ENCODE measurements at places on chromosomes 7 and 10. TPM values are rescaled to one million over a fixed set of nuclear protein-coding genes. Genes with fewer than 3 reads are reported as not detected.
A peak's percentile ranks its signal among the peaks of the same experiment; 100 is the strongest.

GRCh38 chr10:14839305-14839695, 1.2 kb downstream of the HSPA14 start:
- peak overlapping the region; percentile 91 for H3K4me3 ChIP-seq
- peaks cover 42% of the 10 kb centered on the region for H3K36me3 ChIP-seq
- no peaks in the 10 kb centered on the region for H3K27me3 ChIP-seq
- no peak for DNase-seq

GRCh38 chr10:20473023-20473760, 423.9 kb downstream of the NEBL start:
- H3K36me3 ChIP-seq: no peaks in the 10 kb centered on the region
- no peak overlapping the region for H3K27ac ChIP-seq
- H3K27me3 ChIP-seq: no peaks in the 10 kb centered on the region
- no peak overlapping the region for H3K4me3 ChIP-seq
- DNase-seq: no peak

DNA sequence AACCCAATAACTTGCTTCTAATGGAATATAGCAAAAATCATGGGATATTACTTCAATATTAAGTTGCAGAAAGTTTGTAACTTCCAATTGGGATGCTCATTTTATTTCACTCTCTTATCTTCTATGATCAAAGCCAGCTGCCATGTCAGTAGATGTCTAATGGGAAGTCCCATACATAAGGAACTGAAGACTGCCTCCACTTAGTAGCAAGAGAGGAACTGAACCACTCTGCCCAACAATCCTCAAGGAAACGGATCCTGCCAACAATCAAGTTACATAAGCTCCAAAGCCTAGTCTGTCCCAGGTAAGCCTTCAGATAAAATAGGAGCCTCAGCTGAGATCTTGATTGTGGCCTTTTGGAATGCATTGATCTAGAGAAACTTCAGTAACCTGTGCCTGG, 431.5 kb upstream of the PCDH15 start:
- 0 out of 2 replicates have a peak, but pooled peaks cover 5% of the 10 kb centered on the region for H3K4me1 ChIP-seq
- H3K36me3 ChIP-seq: no peaks in the 10 kb centered on the region
- no peak overlapping the region for H3K4me3 ChIP-seq
- DNase-seq: no peak

DNA sequence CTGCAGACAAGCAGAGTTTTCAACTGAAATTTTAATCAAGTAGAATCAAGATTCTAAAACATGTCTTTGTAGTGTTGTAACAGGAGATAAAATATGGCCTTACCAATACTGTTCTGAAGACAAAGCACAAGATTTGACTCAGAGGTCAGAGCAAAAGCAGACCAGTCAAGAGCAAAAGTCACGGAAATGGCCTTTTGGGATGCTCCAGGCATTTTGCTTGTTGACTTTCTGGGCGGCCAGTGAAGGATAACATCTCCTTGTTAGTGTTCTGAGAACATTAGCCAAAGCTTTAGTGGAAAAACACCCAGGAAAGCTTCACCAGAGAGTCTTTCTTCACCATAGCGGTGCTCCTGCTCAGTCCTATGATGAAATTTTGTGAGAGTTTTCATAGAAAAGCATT, 590.6 kb downstream of the ARL4A start:
- no peaks in the 10 kb centered on the region for H3K4me1 ChIP-seq
- peaks cover 2% of the 10 kb centered on the region for H3K27me3 ChIP-seq
- peaks cover 19% of the 10 kb centered on the region for H3K36me3 ChIP-seq
- no peak overlapping the region for H3K4me3 ChIP-seq
- no peak overlapping the region for H3K27ac ChIP-seq

DNA sequence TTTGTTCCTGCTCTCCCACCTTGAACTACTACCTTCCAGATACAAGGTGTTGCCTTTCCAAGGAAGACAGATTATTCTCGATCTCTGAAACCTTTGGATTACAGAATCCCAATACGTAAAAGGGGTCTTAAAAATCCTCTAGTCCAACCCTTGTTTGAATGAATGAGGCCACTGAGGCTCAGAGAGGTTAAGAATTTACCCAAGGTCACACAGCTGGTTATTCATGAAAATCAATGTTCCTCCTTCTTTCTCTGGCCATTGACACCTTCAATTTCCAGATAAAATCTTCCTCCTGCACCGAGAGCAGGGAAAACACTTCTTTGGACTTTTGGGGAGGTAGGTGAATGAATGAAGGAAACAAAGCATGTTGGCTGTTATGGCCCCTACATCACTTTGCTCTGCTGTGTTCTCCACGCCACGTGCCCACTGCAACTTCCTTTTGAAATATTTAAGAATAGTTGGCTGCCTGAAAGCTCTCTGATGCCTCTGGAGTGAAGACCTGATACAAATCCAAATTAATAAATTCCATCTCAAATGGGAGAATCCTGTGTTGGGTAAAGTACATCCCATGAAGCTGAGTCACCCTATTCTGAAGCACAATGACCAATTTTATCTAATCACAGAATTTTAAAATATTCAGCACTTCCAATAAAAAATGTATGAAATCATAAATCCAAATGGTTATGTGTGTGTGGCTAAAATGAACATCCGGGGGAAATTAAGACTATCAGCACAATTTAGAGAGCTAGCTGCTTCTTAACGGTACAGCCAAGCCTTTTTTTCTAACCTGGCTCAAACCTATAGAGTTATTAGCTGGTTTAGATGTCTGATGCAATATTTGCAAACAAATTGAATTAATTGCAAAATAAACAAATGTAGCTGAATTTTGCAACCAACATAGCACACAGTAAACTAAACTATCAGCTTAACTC, 7.3 kb downstream of the SVIL start:
- peak overlapping the region; percentile 60 for H3K27ac ChIP-seq
- H3K36me3 ChIP-seq: peaks cover 3% of the 10 kb centered on the region
- H3K27me3 ChIP-seq: no peaks in the 10 kb centered on the region
- DNase-seq: no peak

- no peaks in the 10 kb centered on the region for H3K27me3 ChIP-seq
- H3K27ac ChIP-seq: no peak overlapping the region
Observed at GRCh38 chr7:85673876-85674275, 487.0 kb upstream of the SEMA3D start.

DNA sequence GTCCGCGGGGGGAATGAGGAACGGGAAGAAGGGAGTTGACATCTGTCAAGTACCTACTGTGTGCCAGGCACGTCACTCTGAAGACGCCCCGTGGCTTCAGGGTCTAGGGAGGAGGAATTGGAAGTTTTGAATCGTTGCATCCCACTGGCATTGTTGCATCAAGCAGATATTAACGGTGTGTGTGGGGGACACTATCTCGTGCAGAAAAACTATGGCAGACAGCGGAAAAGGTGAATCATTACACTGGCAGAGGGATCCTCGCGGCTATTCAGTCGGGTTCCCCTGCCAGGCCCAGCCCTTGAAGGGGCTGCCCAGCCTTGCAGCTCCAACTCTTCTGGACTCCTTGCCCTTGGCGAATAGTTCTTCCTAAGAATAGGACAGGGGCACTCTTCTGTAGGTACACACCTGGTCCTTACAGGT, 1.0 kb upstream of the KIAA1549 start:
- H3K4me3 ChIP-seq: peak overlapping the region; percentile 68
- peaks cover 28% of the 10 kb centered on the region for H3K27me3 ChIP-seq
- peaks cover 35% of the 10 kb centered on the region for H3K4me1 ChIP-seq
- no peak overlapping the region for H3K27ac ChIP-seq
- DNase-seq: no peak

- peaks cover 14% of the 10 kb centered on the region for H3K36me3 ChIP-seq
- H3K4me3 ChIP-seq: peak overlapping the region; percentile 83
- no peak for DNase-seq
- H3K27ac ChIP-seq: peak overlapping the region; percentile 99
Observed at GRCh38 chr10:89645742-89646172, 715 bp upstream of the PANK1 start.

SKIDA1 gene
- 11.8 TPM for total RNA-seq

CYP2C19 gene
- total RNA-seq: 0.09 TPM

Measured in WTC11 (cell line).